ENCODE measurements at places on chromosomes 5 and 9.
A peak's percentile ranks its signal among the peaks of the same experiment; 100 is the strongest.

DNA sequence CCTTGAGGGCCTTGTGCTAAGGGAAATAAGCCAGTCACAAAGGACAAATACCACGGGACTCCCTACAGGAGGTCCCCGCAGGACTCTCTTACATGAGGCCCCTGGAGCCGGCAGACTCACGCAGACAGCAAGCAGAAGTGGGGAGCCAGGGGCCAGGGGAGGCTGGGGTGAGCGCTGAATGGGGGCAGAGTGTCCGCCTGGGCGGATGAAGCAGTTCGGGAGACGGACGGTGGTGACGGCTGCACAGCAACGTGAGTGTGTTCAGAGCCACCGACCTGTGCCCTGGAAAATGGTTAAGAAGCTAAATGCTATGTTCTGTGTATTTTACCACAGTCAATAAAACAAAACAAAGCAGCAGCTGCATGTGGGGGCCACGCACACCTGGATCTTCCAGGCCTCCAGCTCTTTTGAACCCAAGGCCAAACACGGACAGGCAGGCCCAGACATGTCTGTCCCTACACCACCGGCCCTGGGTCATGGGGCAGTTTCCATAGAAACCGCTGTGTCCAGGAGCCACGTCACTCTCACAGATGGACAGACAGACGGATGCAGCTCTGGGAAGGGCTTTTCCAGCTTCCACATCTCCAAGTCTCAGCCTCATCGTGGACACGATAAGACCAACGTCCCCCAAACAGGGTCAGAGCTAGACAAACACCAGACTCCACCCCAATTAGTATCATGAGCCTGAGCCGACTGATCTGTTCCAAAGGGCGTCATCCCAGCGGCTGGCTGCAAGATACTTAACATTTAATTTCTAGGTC is 103.9 kb downstream of the VAV2 start:
- no peak for DNase-seq

GRCh38 chr9:21576331-21577189 is 94.4 kb upstream of the IFNE start:
- peak; percentile 97 for DNase-seq

DNA sequence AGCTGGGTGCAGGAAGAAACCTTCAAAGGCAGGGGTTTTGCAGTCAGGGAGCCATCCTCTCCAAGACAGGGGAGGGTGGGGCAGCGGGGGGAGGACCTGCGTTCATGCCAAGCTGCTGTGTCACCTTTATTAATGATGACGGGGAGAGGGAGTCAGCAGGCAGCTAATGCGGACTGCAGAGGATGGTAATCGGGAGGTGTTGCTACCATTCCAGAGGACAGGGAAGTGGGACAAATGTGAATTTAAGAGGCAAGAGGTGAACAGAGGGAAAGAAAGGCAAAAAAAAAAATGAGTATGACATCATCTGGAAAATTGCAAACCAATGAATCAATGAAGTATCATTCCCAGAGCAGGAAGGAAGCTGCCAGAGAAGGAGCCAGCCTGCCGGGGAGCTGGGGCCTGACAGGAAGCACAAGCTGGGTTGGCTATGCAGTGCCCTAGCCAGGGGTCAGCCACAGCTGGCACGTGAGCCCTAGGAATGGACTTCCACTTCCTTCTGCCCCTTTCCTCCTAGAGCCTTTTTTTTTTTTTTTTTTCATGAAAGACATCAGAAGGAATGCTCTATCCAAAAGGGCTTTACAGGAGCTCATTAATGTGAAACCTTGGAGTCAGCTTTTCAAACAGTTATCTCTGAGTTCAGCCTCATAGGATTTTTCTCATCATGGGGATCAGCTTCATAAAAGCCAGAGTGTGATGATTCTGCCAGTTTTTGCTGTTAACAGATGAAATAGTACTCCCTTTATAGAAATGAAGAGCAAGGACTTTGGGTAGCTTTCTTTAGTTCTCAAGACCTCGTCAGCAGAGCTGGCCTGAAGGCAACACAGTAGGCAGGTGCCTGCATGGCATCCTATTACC is 9.2 kb downstream of the INSYN2B start:
- peak; percentile 66 for DNase-seq

GRCh38 chr5:1921711-1922110 is 39.0 kb upstream of the IRX4 start:
- no peak for DNase-seq

DNA sequence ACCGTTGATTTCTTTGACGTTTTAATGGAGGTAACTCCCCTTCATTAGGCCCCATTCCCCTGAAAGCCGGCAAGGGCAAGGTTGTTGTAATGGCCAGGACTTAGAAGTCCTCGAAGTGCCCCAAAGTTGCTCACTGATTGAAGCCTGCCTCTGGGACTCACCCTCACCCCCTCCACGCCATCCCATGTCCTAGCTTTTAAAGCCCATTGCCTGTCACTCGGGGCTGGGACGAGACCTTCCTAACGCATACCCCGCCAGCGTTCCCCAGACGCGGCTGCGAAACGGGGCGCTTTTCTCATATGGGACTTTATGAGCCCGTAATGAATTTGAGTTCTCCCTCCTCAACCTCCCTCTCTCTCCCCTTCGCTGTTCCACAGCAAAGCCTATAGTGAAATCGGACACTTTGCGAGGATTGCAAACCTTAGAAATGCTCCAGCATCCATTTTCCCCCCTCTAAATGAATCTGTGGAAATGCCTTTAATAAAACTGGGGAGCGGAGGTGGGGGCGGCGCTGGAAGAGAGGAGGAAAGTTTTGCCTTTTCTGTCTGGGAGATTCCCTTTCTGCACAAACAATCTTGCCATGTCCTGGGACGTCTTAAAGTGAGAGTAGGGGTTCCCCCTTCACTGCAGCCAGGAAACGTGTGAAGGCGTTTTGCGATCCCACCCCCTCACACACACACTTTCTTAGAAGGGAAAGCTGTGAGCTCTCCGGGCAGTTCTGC is 1.5 kb downstream of the PAPPA start:
- DNase-seq: peak; percentile 91

- DNase-seq: no peak
These were observed 12.9 kb upstream of the FRRS1L start for GRCh38 chr9:109179801-109180523.

- no peak for DNase-seq
These were observed 583 bp upstream of the AQP3 start for GRCh38 chr9:33447799-33448553.

GRCh38 chr9:115524453-115525059 is 406.6 kb upstream of the TNC start:
- peak; percentile 81 for DNase-seq

DNA sequence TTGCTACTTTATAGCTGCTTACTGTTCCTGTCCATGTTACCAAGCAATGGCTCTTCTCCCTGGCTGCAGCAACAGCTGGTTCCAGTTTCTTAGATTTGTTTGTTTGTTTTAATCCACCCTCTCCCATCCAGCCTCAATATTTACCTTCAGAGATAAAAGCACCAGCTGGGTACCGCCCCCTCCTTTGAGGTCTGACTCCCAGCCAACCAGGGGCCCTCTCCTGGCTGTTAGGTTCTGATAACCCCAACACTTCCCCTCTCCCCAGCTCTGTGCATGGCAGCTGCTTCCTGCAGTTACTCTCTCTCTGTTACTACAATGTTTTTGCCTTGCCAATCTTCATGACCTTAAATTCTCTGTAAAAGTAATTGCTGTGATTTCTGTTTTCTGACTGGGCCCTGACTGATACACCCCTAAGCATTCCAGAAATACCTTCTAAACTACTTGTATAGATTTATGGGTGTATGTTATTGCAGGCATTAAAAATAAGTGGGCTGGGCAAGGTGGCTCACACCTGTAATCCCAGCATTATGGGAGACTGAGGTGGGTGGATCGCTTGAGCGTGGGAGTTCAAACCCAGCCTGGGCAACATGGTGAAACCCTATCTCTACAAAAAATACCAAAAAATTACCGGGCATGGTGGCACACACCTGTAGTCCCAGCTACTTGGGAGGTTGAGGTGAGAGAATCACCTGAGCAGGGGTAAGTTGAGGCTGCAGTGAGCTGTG is 2.6 kb upstream of the GCNT1 start:
- DNase-seq: peak; percentile 64

GRCh38 chr9:134441227-134442084 is 115.2 kb downstream of the RXRA start:
- DNase-seq: no peak

- DNase-seq: no peak
These were observed 488.3 kb downstream of the KDM4C start for GRCh38 chr9:7245976-7246580.

DNA sequence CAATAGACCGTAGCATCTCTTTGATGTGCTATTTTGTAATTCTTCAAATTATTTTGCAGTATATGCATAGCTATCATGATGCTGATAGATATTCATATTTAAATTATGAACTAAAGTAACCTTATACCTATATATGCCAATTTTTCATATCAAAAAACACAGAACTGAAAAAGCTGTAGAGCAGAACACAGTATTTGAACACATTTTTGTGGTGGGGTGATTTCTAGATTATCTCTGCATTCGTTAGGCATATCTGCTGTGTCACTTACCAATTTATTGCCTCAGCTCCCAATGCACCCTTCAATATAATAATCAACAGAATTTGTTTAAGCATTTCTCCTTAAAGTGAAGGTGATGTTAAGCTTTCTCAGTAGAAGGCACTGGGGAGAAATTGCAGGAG is 998.2 kb downstream of the PTPRD start:
- DNase-seq: no peak

DNA sequence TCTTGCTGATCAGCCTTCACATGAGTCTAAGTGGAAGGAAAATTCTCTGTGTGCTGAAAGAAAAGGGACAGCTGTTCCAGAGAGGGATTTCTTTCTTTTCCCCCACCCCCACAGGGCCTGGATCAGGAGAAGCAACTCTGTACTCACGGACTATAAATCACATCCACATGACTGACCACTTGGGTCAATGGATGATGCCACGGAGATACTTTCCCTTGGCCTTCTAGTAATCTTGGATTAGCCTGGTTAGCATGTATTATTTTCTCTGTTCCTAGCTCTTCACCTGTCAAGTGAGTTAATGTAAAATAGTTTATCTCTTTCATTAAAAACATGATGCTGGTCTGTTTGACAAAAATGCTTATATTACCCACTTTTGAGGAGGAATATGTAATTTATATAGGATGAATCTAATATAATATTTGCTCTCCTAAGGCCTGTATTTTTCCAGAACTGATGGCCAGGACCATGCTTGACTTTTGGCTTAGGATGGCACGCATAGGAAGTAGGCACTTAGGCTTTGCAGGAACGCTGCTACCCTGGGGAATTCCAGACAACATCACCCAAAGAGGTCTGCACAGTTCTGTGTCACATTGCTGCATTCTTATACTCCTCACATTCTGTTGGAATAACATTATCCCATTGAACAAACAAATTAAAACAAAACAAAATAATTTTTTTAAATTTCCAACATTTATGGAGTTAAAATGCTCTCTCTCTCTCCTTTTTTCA is 892.1 kb downstream of the TLE1 start:
- no peak for DNase-seq

DNA sequence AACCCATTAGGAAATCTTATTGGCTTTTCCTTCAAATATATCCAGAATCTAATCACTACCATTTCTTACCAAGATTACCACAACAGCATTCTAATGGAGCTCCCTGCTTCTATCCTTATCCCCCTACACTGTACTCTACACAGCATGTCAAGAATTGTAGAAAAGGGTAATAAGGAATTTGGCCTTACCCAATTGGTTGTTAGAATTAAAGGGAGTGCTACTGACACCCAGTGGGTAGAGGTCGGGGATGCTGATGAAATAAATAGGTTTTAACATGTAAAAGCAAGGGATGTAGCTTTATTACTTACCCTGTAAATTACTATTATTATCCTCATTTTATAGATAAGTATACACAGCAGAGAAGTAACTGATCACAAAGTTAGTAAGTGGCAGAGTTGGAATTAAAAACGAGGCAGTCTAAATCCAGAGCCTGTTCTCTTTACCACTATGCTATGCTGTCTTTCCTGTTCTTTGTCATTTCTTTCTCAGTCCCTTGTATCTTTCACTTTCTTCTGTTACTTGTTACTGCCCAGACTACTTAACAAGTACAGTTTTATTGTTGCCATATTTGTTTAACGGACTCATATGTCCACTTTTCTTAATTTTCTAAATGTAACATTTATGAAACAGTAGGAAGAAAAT is 10.5 kb downstream of the SLC38A9 start:
- no peak for DNase-seq

- peak; percentile 41 for DNase-seq
These were observed 158.9 kb downstream of the CEMIP2 start for GRCh38 chr9:71609448-71609830.

- DNase-seq: peak; percentile 80
These were observed 72.5 kb upstream of the SLC1A1 start for GRCh38 chr9:4417578-4418325.

- DNase-seq: peak; percentile 34
These were observed 140.8 kb downstream of the FGF1 start for GRCh38 chr5:142544946-142545649.

GRCh38 chr5:177523711-177524538 is 7.2 kb upstream of the DDX41 start:
- no peak for DNase-seq

GRCh38 chr5:96045888-96046287 is 84.2 kb upstream of the ELL2 start:
- DNase-seq: no peak

GRCh38 chr5:4699592-4699991 is 440.5 kb upstream of the ADAMTS16 start:
- no peak for DNase-seq

- no peak for DNase-seq
These were observed 29.5 kb downstream of the DMAC1 start for GRCh38 chr9:7770111-7770510.

DNA sequence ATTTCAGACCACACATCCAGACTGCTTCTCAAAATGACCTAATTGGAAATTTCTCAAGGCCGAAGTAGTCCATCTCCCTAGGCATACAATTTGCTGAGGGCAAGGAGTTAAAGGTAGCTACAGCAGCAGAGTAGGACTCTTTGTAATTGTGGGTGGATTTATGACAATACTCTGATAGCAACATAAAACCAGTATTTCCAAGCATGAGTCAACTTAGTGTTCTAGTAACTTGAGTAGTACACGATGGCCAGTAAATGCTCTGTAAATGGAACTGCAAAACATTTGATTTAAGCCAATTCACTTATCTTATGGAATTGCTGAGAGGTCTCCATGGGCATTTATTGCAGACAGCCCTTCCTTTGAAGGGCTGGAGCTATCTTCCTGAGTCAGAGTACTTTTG is 352.2 kb downstream of the PLK2 start:
- peak; percentile 30 for DNase-seq

DNA sequence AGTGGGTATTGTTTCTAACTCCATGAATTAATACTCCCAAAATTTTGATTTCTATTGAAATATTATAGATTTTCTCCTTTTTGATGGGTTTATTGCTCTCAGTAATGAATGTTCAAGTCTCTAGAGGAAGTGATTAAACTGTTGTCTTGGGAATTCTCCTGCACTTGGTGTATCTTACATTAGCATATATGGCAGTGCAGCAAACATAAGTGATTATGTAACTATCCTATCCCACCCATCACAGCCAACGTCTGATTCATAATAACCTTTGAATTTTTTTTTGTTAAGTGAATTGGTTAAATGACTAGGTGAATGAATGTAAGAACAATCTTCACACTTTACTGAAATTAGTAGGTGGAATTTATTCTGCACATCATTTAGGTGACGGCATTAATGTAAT is 483.7 kb downstream of the TAF11L14 start:
- no peak for DNase-seq
